EL (cell line): ENCODE measurements at places on chromosomes 11 and 22.

GRCh38 chr11:111541254-111542061 lies 938 bp downstream of the LAYN start:
- DNase-seq, result peak; percentile 98

GRCh38 chr22:27667121-27667843 lies 134.3 kb downstream of the MN1 start:
- DNase-seq, result no peak

DNA sequence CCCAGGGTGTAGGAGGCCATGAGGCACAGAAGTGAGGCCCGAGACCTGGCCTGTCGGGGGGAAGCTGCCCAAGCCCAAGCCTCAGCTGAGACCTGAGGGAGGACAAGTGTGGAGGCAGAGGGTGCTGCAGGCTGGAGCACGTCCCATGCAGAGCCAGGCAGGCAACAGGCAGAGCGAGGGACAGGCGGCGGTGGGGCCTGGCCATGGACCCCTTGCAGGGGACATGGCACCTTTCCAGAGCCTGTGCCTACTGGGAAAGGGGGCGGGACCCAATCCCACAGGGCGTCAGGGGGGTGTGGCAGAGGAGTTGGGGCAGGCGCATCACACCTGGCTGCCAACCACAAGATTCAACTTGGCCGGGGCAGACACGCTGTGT lies 4.3 kb downstream of the TNNI2 start:
- no peak for DNase-seq

GRCh38 chr11:114964676-114965214 lies 286.4 kb downstream of the NXPE2 start:
- no peak for DNase-seq

- no peak for DNase-seq
These were observed 610.5 kb downstream of the INSC start for GRCh38 chr11:15725246-15725645.

- DNase-seq, result no peak
These were observed 8.0 kb downstream of the RAC2 start for GRCh38 chr22:37235897-37236607.

DNA sequence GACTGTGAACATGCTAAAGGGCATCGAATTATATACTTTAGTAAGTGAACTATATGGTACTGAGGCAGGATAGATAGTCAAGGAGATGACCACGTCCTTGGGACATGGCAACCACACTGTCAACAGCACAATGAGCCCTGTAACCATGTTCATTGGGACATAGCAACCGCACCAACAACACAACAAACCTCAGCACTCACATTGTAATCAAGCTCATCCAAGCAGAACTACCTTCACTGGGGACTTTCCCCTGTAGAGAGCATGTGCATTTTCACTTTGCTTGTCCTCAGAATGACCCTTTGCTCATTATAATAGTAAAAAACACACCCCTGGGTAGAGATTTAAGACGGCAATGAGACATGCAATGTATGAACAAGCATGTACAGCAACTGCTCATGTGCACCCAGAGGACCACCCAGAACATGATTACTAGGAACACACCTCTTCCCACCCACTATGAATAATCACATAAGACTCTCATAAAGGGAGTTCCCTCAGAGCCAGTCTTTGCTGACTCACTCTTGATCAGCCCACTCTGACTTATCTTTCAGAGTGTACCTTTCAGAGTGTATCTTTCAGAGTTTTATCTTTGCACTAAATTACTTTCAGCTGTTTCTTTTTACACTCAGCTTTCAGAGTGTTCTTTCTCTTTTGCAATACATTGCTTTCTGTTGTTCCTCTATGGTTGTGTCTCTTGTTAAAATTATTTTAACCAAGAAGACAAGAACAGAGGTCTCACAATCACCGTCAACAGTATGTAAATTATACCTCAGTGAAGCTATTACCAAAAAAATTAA lies 4.1 kb upstream of the PLAAT2 start:
- DNase-seq, result peak; percentile 82

DNA sequence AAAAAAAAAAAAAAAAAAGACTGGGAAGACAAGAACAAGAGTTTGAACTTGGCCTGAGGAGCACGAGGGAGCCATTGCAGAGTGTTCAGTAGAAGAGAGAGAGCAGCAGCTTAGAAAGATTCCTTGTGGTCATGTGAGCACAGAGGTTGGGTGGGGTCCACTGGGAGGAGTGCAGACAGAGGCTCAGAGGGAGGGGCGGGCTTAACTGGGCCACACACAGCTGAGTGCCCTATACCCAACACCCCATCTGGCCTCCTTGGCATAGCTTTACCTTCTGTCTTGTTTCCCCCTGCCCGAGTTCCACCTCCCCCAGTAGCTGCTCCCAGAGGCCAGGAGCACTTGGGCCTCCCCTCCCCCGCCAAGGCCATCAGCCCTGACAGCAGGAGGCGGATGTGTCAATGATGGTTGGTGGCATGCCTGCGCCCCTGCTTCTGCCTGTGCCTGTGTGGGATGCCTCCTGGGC lies 12.1 kb downstream of the C11orf86 start:
- no peak for DNase-seq

GRCh38 chr11:74680703-74681531 lies 50.3 kb downstream of the CHRDL2 start:
- DNase-seq, result no peak

DNA sequence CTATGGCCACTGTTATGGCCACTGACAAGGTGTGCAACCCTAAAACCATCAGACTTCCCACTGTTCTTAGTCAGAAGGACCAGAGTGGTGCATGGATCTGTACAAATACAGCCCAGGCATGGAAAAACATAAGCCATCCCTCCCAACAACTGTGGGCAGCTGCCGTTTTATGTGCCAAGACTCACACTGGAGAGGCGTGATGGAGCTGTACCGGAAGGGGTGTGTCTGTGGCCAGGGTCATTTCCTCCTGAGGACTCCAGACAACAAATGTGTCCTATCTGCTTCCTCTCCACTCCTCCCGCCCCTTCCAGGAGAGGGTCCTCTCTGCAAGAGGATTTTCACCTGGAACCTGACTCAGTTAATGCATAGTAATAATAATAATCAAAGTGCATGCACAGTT lies 29.5 kb downstream of the KCNJ1 start:
- DNase-seq, result no peak

- DNase-seq, result no peak
These were observed 46.9 kb downstream of the WNT11 start for GRCh38 chr11:76159303-76159937.

GRCh38 chr11:19910931-19911330 lies 198.3 kb downstream of the NAV2 start:
- DNase-seq, result no peak

- peak; percentile 94 for DNase-seq
These were observed 1.5 kb downstream of the MIAT start for GRCh38 chr22:26658671-26659478.

DNA sequence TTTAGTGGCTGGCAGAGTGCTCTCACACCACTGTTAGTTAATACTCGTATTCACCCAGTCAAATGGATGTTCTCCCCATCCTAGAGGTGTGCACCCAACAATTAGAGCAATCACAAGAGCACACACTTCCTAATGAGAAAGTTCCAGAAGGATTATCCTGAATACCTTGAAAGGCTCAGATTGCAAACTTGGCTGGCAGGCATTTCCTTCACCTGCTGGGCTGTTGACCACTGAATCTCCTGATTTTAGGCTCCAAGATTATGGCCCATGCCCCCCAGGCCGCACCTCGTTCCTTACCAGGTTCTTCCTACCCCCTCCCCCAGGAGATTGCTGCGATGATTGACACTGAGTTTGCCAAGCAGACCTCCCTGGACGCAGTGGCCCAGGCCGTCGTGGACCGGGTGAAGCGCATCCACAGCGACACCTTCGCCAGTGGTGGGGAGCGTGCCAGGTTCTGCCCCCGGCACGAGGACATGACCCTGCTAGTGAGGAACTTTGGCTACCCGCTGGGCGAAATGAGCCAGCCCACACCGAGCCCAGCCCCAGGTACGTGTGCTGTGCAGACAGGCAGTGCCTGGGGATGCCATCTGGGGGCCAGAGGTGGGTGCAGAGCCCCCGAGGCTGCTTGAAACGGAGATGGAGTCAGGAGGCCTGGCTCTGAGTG lies 26.9 kb downstream of the TAB1 start:
- no peak for DNase-seq

GRCh38 chr22:26460202-26460601 lies 23.4 kb downstream of the HPS4 start:
- DNase-seq, result no peak

DNA sequence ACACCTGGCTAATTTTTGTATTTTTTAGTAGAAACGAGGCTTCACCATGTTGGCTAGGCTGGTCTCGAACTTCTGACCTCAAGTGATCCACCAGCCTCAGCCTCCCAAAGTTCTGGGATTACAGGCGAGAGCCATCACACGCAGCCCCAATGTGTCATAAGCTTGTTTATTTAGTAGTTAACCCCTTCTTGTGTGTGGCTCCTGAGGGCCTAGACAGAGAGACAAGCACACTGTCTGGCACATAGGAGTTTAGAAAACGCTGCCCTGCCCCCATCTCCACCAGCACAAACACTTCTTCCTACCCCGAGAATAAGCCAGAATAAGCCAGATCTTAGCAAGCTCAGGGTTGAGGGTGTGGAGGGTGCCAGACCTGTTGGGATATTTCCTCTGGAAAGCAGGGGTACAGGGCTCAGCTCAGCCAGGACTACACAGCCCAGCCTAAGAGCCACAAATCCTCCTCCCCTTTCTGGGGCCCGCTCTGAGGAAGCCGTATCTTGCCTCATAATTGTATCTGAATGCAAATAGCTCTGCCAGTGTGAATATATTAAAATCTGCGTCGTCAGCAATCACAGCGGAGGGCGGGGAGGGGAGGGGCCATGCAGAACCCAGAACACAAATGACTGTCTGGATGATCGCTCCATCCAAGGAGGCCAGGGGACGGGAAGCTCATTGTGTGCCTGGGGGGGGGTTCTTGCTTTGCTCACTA lies 247.3 kb downstream of the MN1 start:
- DNase-seq, result peak; percentile 24

- DNase-seq, result peak; percentile 8
These were observed 15.2 kb upstream of the SLC6A5 start for GRCh38 chr11:20584093-20584774.

GRCh38 chr11:33652930-33653329 lies 47.7 kb downstream of the C11orf91 start:
- DNase-seq, result no peak

- DNase-seq, result no peak
These were observed 290.0 kb upstream of the CHORDC1 start for GRCh38 chr11:90512846-90513245.

DNA sequence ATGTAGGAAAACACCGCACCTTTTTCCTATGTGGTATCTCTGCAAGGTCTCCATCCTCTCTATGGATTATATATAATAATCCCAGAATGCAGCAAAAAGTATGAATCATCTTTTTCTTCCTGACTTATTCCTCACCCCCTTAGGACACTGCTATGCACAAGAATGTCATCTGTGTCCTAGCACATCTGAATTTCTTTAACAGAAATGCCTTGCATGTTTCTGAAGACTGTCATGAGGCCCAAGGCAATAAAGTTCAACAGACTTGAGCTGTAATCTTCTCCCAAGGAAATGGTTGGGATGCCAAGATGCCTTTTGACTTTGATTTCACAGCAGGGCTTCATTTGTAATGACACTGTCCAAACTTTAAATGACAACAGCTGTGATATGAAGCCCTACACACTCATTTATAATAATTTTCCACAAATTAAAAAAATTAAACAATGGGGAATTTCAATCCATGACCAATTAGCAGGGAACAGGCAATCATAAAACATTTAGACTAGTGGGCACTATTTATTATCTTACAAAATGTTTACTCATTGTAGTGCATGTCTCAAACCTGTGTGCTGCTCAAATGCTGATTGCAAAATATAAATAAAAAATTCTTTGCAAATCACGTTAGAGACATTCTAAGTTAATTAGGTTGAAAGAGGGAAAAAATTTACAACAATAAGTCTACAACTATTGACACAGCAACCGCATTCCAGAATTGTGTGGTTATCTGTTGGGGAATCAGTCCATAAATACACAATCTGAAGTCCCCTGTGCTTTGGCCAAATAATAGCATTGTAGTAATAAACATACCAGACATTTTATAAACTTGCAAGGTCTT lies 242.3 kb downstream of the SWAP70 start:
- DNase-seq, result peak; percentile 99

DNA sequence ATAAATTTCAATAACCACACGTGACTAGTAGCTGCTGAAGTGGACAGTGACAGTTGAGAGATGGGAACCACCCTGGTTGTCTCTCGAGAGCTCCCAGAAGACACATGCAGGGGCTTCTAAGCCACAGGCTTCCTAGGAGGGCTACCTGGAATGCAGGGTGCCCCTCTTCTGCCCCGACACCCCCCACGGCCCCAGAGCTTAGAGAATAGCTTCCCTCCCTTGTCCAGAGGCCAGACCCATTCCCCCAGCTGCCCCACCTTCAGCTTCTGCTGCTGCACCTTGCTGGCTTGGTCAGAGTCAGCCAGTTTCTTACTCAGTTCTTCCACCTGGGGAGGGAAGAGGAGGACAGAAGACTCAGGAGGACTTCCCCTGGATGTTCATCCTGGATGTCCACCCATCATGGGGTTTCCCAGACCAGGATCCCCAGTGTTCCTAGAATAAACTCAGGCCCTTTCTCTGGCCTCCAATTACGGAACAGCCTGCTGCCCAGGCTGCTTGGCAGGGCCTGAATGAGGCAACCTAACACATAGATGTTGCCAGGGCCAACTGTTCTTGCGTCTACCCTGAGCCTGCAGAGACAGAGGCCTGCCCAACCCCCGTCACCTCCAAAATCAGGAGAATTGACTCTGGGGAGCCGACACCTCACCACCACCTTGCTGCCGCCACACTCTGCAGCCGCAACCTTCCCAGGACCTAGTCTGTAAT lies 12.0 kb downstream of the IL18BP start:
- DNase-seq, result no peak

GRCh38 chr22:31107894-31108218 lies 488 bp upstream of the SELENOM start:
- no peak for DNase-seq

DNA sequence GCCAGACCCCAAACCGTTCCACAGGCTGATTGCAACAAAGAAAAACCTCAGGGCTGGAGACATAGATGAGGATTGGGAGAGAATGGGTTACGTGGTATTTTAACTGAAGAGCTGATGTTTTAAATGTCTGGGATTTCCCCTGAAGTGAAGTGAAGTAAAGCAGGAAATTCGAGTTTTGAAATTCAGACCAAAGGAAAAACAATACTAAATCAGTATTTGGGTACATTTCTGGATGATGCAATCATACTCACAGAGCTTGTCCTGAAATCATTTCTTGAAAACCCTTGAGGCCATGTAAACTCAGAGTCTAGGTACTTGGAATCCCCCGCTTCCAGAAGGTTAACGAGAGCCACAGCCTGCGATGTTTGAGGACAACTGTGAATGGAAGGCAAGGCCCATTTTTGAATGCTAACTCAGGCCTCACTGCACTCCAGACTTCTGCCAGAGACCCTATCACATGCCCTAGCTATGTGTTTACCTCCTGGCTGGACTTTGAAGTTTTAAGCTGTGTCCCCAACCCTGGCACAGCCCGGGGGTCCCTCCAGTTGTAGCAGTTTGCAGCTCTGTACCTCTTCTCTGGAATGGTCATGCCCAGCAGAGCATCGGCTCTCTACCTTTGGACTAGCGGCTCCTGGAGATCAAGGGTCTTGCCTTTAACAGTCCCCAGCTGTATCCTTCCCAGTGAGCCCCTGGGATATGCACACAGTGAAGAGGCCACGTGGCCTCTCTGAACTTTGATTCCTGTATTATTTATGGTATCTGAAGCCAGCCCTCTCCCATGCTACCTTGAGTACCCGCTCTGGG lies 5.4 kb upstream of the FTH1 start:
- DNase-seq, result peak; percentile 86

- no peak for DNase-seq
These were observed 103.2 kb upstream of the GALNT18 start for GRCh38 chr11:11724994-11725393.

GRCh38 chr22:50341977-50342650 lies 1.0 kb upstream of the PPP6R2 start:
- DNase-seq, result peak; percentile 90
